ENCODE measurements at places on chromosomes 12 and 14.

GRCh38 chr12:124992874-124993625 is 395 bp upstream of the BRI3BP start:
- peak; percentile 51 for DNase-seq

DNA sequence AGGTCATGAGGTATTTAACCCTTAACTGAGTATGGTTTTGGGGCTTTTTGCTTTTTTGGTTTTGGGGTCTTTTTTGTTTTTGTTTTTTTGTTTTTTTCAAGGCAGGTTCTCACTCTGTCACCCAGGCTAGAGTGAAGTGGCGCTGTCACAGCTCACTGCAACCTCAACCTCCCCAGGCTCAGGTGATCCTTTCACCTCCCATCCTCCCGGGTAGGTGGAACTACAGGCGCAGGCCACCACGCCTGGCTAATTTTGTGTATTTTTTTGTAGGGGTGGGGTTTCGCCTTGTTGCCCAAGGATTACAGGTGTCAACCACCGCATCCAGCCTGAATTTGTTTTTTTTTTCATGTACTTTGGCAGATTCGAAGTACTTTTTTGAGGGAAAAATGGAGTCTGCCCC is 19.9 kb downstream of the RAP1B start:
- DNase-seq: no peak

GRCh38 chr12:14396071-14396470 is 30.6 kb downstream of the ATF7IP start:
- no peak for DNase-seq

GRCh38 chr14:75310295-75311111 is 31.9 kb downstream of the FOS start:
- DNase-seq: peak; percentile 77

- DNase-seq: no peak
Measured at GRCh38 chr14:81303258-81303935, 82.6 kb upstream of the GTF2A1 start.

GRCh38 chr14:77041881-77042545 is 13.5 kb upstream of the IRF2BPL start:
- DNase-seq: peak; percentile 95

DNA sequence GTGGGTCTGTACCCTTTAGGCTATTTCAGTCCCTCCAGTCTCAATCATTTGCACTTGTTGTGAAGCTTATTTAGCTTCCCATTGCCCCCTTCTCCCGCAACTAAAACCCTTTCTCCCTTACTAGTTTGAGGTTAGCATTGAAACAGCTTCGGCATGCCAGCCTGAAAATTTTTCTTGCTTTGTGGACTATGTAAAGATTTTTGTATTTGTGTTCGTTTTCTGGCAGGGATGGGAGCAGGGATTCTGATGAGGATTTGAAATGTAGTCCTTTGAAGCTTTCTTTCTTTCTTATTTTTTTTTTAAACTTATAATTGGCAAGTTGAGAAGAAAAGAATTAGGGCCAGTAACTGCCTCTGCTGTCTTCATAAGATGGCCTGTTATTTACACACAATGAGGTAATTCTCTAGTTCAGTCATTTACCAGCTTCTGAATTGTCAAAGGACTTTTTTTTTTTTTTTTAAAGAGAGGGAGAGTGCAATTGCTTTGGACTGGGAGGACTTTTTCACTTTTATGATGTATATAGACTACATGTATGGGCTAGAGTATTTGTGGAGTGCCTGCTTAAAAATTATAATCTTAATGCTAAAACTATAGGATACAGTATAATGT is 29.0 kb downstream of the PALS1 start:
- DNase-seq: no peak

GRCh38 chr12:9388379-9388778 is 180.2 kb upstream of the PZP start:
- DNase-seq: no peak

- DNase-seq: peak; percentile 12
Measured at GRCh38 chr12:80659512-80660063, 47.8 kb upstream of the MYF6 start.

- no peak for DNase-seq
Measured at GRCh38 chr14:91692075-91692474, 39.8 kb downstream of the CATSPERB start.

GRCh38 chr12:10673659-10674384 is at the start of gene STYK1:
TSS of gene STYK1 (minus strand) at chr12:10674052. CDS start at chr12:10634618, 39,434 bp downstream.
- peak; percentile 28 for DNase-seq

DNA sequence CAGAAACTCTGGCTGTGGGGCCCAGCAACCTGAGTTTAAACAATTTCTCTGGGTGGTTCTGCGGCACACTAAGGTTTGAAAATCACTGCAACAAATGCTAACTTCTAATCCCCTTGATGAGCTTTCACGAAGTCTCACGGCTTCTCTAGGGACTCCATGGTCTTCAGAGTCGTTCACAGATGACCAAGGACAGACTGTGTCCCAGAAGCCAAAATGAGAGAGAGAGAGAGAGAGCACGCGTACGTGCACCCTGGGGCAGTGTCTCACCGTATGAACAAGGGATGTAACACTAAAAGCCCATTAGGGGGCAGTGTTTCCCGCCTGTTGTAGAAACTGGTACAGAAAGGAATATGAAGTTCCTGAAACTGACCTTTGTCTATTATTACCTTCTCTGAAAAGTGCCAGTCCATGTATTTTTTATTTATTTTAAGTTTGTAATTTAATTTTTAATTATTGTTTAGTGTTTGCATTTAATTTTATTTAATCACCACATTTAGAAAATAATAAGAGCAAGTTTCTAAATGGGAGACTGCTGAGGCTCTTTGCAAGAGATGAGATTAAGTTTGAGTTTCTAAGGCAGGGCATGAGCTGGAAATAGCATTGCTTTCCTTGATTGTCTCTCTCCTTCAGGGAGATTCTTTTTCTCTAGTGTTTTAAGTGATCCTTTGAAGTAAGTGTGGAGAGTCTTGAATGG is 3.4 kb downstream of the APOLD1 start:
- peak; percentile 81 for DNase-seq

DNA sequence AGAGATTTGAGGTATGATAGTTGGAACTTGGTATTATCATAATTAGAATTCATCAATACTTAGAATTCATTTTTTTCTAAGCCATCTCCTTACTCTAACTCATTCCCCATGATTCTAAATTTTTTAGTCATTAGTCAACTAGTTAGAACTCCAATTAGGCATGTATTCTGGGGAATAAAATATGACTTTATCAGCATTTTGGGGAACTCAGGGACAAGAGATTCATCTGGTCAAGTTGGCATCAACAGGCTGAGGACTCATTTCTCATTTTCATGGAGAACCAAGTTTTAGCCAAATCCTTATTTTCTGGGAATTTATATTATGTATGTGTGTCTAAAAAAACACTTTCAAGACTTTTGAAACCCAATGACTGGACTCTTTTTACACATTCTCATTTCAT is 29.2 kb downstream of the DIP2B start:
- DNase-seq: peak; percentile 62

DNA sequence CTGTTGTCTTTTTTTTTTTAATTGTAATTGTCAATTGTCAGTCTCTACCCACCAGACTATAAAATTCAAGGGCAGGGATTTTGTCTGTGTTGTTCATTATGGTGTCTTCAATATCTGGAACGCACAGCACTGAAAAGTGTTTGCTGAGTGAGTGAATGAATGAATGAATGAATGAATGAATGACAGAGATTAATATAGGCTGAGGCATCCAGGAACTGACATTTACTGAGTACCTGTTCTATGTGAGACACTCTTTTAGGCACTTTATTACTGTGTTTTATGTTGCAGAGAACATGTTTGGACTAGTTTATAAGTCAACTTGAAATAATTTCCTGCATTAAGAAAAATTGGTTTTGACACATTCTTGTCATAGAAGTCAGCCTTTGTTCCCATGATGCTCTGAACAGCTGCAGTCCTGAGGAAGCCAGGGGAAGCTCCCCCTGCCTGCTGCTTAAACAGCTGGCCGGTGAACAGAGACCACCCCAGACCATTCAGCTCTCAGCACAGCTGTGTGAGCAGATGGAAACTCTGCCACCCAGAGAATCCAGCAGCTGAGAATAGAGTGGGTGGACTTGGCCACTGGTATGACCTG is 160.7 kb upstream of the CCND2 start:
- DNase-seq: peak; percentile 19

DNA sequence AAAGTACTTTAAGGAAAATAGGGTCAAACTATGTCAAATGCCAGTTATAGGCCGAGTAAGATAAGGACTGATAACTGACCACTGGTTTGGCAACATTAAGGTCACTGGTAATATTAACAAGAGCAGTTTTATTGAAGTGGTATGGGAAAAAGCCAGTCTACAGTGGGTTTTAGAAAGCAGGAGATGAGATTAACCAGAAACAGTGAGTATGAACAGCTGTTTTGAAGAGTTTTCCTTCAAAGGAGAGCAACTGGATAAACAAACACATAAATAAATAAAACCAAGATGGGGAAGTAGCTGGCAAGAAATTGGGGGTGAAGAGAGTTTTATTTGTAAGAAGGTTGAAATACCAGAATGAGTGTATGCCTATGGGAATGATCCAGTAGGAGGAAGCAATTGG is 30.3 kb downstream of the KITLG start:
- no peak for DNase-seq

DNA sequence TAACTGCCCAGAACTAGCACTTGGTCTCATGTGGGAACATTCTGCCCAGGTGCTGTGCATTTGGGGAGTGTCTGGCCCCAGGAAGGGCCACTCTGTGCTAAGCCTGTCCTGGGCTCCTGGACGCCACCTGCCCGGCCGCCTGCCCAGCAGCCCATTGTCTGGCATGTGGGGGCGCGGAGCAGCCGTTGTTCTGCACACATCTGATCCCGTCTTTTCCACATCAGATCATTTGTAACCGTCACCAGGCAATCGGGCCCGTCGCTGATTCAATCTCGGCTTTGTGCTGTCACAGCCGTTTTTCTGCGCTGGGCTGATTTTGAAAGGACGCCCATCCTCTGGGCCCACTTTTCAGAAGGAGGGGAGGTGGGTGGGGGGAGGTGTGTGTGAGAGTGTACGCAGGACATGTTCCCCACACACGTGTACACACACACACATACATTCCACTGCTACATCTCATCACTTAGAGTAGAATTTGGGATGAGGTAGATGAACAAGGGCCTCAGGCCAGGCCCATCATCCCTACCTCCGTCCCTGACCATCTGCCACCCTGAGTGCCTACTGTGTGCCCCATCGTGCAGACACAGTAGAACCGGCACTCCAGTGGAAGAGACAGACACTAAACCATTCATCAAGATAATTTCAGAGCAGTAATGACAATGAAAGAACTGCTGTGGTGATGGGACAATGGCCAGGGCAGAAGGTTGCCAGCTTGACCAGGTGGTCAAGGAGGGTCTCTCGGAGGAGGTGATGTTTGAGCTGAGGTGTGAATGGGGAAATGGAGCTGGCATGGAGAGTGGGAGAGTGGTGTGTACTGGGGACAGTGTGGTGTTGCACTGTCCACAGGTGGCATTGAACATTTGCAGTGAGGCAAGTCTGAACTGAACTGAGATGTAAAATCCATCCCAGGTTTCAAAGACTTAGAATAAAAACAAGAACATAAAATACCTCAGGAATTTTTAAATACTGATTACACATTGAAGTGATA is 19.0 kb downstream of the FAM222A start:
- DNase-seq: no peak

GRCh38 chr14:101186544-101186943 is 283.0 kb upstream of the RTL1 start:
- DNase-seq: no peak

DNA sequence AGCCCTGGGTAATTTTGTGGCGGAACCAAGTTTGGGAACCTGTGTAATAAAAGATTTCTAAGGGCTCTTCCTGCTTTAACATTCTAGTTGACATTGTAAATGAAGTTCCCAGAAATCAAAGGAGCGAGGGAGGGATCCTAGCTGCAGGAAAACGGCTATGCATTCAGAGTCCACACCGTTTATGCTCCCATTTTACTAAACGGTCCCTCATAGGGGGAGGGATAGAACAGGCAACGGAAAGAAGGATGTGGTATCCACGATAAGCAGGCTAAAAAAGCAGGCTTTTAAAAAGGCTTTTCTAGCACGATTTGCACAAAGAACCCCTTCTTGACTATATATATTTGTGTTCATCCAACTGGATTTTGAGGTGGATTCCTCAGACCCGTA is 559 bp downstream of the SYNJ2BP start:
- peak; percentile 15 for DNase-seq

DNA sequence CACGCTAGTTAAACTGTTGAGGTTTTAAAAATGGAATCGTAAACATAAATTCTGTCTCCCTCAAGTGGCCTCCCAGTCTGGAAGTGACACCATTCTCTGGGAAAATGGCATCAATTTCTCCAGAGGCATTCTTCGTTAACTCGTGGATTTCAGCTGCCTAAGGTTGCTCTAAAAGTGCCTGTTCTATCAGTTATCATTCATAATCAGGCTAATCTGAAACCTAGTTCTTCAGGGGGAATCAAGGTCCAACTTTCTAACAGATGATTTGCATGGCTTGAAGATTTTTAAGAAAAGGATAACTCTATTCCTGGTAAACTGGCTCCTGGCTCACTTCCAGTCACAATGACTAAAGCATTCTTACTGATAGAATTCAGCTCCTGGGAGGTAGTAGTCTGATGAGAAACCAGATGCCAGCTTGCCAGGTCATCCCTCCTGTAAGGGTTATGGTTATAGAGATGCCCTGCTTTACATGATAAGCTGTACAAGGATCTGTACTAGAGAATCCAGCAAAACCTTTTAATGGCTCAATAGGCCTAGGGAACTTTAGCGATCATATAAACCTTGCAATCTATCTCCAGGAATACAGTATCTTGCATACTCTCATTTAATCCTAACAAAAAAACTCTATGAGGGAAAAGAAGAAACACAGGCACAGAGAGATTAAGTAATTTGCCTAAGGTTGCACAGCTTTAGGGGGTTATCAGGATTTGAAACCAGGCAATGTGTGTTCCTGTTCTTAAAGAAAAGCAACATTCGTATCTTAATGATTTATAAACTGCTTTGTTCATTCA is 1.5 kb downstream of the L3HYPDH start:
- peak; percentile 98 for DNase-seq

DNA sequence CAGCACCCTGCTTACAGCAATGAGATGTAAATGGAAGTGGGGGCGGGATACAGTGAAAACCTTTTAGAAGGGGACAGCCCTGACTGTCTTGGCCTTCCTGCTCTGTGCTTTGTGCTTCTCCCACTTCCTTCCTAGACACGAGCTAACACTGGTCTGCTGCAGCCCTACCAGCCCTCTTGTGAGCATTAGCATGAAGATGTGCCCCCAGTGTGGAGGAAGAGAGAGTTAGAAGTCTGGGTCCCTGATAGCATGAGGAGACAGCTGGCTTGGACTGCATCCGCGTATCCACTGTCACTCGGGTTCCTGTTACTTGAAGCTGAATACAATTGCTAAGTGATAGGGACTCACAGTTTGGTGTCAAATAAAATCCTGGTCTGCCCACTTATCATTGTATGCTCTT is 248.1 kb upstream of the SOX5 start:
- no peak for DNase-seq

GRCh38 chr12:53074999-53075370 is 4.2 kb downstream of the SPRYD3 start:
- no peak for DNase-seq

DNA sequence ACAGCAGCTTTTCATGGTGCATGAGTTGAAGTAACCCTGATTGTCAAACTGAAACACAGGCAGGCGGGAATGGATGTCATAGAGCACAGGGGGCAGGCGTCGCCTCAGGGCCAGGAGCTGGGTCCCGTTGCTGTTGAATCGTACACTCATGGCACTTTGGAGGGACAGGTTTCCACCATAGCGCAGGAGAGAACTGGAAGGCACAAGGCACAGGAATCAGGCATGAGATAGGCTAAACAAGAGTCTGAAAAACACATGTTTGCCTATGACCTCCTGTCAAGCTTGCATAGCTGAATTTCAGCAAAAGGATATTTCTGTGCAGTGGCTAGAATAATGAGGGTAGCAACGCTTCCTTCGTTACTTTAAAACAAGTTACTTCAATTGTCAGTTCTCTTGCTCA is 61.2 kb downstream of the DCAF5 start:
- DNase-seq: no peak

Data from fibroblast of skin of right biceps (primary cell).